MG63 (cell line): ENCODE measurements at places on chromosomes 2 and 18. TPM values are rescaled to one million over a fixed set of nuclear protein-coding genes. Genes with fewer than 3 reads are reported as not detected.

Gene LONRF2
- total RNA-seq: 1.4 and 2.0 TPM in 2 replicates

Gene CXCR4
- not detected in 2 replicates for total RNA-seq

Gene CFAP65
- total RNA-seq: 0.03 TPM in 1 of 2 replicates, not detected in the other

Gene UNC80
- not detected in 2 replicates for total RNA-seq
